Activated CD8-positive, alpha-beta memory T cell treated with anti-CD3 and anti-CD28 coated beads for 1 hour (primary cell): ENCODE measurements at places on chromosomes 7 and 10.

DNA sequence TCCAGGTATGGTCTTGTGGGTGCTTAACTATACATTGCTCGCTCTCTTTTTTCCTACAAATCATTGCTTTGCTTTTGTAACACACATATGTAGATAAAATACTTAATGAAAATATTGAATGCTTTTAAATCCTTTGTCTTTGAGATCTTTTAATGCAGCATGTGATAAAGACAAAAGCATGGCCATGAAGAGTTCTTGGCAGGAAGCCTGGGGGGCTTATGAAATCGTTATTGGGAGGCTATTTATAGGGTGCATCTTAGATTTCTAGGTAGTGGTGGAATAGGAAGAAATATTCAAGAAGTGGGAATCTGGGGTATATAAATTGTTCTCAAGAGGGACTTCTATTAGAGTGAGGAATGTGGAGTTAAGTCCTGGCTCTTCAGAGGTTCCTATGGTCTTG, 21.9 kb downstream of the UBE2D1 start:
- no peak for DNase-seq

GRCh38 chr7:30476459-30477145, 2.0 kb downstream of the NOD1 start:
- no peak for DNase-seq

DNA sequence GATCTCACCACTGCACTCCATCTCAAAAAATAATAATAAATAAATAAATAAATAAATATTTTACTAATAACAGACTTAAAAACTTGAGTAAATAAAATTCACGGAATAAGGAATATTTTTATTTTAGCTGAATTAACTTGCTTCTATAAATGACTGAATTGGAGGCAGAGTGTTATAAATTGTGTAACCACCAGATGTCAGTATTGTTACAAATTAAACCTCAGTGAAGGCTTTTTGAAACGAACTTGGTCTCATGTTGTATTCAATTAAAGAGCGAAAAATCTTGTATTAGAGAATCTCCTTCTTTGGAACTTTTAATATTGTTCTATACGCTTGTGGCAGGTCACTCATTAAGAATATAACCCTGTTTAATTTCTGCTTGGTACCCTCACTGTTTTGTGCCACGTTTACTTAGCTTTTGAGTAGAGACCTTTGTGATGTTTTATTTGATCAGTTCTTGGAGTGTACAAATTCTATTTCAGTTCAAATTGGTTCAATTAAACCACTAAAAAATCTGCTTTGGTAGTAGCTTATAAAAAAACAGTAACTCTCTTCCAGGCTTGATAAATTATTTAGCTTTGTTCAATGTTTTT, 45.6 kb upstream of the SCIN start:
- no peak for DNase-seq

- no peak for DNase-seq
Measured at GRCh38 chr7:155788616-155789000, 23.7 kb downstream of the SHH start.

DNA sequence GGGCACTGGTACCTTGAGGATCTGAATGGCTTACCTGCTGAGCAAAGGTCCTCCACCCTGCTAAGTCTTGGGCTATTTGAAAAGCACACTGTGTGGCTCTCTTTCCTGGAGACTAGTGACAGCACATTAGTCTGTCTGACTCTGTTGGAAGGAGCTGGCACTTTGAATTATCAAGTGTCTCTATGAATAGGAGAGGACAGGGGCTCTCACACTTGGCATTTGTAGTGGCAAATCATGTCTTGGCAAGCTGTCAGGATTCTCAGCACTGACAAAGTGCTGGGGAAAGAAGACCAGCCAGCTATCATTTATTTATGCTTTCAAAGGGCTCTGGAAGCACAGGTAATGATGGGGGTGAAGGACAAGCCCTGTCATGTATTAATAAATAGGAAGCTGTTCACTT, 62.8 kb downstream of the MTPN start:
- DNase-seq: no peak

DNA sequence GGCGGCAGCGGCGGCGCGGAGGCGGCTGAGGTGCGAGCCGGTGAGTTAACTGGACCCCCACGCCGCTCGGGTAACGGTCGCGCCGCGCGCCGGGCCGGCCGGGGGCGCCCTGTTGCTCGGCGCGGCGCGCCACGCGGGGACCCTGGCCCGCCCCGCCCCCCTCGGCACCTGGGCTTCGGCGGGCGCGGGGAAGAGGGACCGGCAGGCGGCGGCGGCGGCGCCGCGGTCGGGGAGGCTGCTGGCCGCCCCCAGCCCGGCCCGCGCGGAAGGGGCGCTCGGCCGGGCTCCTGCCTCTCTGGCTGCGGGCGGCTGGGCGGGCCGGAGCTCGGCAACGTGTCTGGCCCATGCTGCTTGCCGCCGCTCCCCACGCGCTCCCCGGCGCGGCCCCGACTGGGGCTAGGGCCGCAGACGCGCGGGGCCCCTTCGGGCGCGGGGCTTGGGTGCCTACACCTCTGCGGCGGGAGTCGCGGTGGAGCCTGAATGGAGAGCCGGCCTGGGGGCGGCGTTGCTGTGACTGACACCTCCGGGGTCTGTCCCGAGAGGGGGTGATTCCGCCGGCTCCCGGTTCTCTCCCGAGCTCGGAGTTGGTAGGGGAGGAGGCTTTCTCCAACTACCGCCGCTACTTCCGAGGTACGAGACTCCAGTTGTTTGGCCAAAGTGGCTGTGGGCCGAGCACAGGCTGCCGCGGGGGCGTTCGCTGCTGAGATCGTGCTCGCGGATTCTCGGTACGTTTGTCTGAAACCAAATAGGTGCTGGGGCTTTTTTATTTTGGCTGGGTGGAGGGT, 494 bp downstream of the PALS2 start:
- DNase-seq: peak; percentile 24

- no peak for DNase-seq
Measured at GRCh38 chr10:78267598-78267997, 233.9 kb downstream of the RPS24 start.

GRCh38 chr7:79774150-79774549, 320.7 kb upstream of the MAGI2 start:
- DNase-seq: no peak

DNA sequence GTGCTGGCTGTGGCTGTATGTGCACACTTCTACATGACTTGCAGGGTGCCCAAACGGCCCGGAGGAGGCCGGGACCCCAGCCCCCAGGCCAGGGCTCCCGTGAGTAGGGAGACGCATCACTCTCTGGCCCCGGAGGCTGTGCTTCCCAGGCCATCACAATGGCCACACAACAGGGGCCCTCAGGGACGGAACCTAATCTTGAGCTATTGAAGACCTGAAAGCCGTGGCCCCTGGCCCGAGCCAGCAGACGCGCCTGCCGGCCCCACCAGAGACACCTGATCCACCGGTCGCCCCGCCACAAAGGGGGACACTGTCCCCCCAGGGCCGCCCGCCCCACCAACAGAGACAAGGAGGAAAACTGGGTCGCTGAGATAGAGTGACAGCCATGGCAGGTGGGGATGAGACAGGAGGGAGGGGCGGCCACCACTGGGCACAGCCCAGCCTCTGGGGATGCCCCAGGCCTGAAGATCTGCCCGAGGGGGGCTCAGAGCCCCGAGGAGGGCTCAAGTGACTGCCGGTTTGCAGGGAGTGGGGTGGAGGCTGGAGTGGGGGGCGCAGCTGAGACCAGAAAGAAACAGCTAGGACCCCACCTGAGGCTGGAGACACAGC, 10.2 kb upstream of the LFNG start:
- no peak for DNase-seq

- peak; percentile 34 for DNase-seq
Measured at GRCh38 chr7:142854372-142855113, at the start of gene EPHB6. Gene EPHB6, plus strand, starts transcription at chr7:142855076. Its CDS starts 8,152 bp downstream, at chr7:142863228.

- peak; percentile 21 for DNase-seq
Measured at GRCh38 chr7:151351967-151352366, 10.4 kb downstream of the NUB1 start.

GRCh38 chr7:51640841-51641240, 324.2 kb upstream of the COBL start:
- no peak for DNase-seq

DNA sequence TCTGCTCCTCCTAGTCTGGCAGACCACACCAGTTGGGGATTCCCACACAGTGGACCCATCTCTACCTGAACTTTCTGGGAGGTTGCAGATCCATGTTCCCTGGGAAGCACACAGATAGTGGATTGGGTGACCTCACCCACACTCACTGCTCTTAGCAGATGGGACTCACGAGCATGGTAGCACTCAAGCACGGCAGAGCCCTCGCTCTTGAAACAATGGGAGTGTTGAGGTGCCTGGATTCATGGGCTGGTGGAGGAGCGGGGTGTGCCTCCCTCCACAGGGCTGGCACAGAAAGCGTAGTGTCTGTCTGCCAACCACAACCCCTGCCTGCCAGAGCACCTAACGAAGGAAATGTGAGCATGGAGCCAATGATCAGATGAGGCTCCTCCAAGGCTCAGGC, 568.0 kb downstream of the POM121L12 start:
- DNase-seq: no peak

DNA sequence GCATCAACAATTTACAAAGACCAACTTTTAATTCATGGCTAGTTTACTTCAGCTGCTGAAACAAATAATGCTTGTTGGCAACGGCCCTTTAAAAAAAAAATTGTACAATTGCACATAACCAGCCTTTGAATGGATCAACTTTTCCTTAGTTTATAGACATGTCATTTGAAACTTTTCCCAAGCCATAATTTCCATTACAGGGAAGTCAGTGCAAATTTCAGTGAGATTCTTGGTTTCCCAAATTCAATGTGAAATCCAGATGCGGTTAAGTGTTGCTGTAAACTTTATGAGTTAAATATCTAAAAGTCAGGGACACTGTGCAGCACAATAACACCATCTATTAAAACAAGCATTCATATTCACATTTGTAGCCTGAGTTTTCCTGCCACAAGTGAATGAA, 182.2 kb downstream of the JAZF1 start:
- no peak for DNase-seq

DNA sequence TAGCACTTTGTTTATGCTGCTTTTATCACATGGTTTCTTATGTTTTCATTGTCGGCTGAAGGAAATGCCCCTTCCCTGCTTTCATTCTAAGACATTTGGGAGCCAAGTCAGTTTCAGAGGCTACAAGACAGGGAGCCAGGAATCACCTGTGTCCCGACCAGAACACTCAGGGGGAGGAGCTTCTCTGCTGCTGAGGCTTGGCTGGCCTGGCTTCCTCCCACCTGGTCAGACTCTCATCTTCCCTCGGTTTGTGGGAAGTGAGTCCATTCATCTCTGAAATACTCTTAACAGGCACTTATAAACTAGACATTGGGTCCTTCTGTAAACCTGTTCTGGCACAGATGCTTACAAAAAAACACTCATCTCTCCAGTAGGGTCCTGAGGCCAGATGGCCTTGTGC, 19.6 kb upstream of the GOLGA7B start:
- DNase-seq: no peak

GRCh38 chr7:112006071-112006470, 200.1 kb downstream of the DOCK4 start:
- no peak for DNase-seq

- no peak for DNase-seq
Measured at GRCh38 chr10:35795131-35795824, 153.2 kb upstream of the FZD8 start.

GRCh38 chr7:18626717-18627116, 131.2 kb downstream of the HDAC9 start:
- DNase-seq: no peak

- DNase-seq: no peak
Measured at GRCh38 chr7:139488810-139489209, 5.3 kb upstream of the KLRG2 start.

- no peak for DNase-seq
Measured at GRCh38 chr7:158094671-158095226, 492.9 kb downstream of the PTPRN2 start.

DNA sequence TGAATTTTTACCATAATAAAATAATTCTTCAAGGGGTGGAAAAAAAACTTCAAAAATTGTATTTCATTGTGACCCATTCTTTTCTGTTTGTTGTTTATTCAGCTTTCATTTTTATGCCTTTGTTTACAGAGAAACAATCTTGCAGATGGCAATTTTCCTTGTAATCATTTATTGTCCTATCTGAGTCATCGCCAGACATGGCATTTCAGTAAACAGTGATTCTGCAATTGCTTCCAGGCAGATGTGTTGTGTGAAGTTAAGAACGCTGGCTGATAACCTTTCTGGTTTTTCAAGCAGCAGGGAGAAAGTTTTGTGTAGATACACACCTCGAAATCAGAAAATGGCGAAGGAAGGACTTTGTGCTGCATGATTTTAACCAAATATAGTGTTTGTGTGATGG, 80.7 kb upstream of the RPA3 start:
- DNase-seq: no peak

- DNase-seq: no peak
Measured at GRCh38 chr10:86041116-86041515, 325.5 kb downstream of the GRID1 start.

- no peak for DNase-seq
Measured at GRCh38 chr10:112475575-112476218, 28.7 kb downstream of the VTI1A start.

DNA sequence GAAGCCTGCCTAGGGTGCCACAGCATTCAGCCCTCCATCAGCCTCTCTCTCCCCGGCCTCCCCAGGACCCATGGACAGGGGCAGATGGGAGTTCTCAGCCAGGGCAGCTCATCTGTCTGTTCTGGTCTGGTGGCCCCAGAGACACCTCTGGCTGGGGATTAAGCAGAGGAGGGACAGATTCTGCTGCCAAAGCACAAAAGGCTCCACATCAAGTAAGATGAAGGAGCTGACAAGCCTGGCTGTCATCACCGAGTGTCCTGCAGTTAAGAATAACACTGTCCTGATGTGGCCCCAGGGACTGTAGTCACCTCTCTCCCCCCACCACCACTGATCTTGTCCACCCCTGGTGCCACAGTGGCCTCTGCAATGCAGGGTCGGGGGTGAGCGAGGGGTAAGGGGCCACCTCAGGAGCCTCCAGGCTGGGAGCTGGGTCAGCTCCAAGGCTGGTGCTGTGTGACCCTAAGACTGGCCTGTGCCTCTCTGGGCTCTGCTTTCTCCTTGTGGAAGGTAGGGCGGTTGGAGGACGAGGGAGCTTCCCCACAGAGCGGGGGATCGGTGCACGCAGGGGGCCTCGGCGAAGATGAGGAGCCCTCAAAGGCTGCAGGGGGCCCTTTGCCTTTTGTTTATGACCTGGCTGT, 18.7 kb downstream of the C10orf105 start:
- DNase-seq: no peak

DNA sequence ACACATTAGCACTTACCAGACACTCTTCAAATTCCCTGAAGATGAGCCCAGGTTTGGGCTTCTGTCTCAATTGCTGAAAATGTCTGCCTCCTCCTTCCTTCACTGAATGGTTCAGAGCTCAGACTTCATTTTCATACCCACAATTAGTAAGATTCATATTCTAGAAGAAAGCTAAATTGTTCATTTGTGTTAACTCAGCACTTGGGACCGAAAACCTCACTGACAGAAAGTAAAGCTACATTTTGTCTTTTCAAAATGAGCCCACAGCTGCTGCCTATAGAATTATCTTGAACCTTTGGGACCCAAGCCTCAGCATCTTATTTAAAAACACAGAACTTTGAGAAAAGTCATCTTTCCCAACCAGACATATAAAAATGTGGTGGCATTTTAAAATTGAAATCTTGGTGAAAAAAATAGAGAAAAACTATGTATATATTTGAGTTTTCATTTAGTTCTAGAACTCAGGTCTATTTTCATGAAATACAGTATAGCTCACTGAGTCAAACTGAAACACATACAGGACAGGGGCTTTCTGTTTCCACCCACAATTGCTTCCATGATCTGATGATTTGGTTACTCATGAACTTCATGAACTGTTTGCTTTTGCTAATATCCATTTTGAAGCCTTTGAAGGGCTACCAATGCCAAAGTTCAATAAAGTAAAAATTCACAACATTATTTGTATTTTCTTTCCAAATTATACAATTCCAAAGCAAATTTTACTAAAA, 119.1 kb upstream of the PFKP start:
- no peak for DNase-seq
